ENCODE measurements at places on chromosomes 6 and 20. TPM values are rescaled to one million over a fixed set of nuclear protein-coding genes. Genes with fewer than 3 reads are reported as not detected.

The CAGE1 gene
- 0.11 TPM for total RNA-seq

The ZKSCAN4 gene
- total RNA-seq, result 5.1 TPM

The CCN6 gene
- total RNA-seq, result 0.47 TPM

The RSPO3 gene
- not detected for total RNA-seq

The ANKRD66 gene
- not detected for total RNA-seq

The ERGIC3 gene
- total RNA-seq, result 176 TPM

The PLTP gene
- total RNA-seq, result 28.7 TPM

The KCNK17 gene
- total RNA-seq, result not detected
